Aorta (tissue), 5 donors: ENCODE measurements at places on chromosomes 7 and 10.

GRCh38 chr10:67079126-67079525, 153.3 kb downstream of the LRRTM3 start:
- no peak for DNase-seq

DNA sequence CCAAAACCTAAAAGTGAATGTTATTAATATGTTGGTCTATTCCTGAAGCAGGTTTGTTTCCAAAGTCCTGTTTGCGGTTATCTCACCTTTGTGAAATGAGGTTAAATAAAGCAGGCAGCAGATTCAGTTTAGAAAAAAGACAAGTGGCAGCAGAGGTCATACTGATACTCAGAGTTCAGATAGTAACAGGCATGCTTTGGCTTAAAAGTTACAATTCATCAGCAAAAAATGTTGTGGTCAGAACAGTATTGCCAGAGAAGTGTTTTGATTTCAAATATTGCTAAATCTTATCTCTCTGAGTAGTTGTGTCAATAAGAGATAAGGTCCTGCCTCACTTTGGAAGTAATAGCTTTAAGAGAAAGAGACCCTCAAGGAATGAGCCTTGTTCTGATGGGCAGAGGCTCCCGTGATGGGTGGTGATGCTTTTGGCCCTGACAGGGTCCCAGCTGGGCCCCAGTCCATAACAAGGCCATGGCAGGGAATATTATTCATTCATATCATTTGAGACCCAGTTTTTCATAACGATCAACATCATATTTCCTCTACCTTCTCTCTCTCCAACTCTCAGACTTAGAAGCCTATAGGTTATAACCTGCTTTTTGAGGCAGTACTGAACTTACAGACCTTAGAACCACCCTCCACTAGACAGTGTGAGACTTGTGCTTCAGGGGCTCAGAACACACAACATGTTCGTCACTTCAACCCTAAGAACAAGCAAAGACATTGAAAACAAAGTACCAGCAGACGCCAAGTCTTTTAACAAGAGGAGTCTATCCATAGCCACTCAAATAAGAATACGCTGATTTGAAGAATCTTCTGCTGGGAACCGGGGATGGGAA, 58.5 kb upstream of the AHR start:
- no peak for DNase-seq

GRCh38 chr10:8534096-8534495, 479.6 kb downstream of the GATA3 start:
- DNase-seq, result no peak

DNA sequence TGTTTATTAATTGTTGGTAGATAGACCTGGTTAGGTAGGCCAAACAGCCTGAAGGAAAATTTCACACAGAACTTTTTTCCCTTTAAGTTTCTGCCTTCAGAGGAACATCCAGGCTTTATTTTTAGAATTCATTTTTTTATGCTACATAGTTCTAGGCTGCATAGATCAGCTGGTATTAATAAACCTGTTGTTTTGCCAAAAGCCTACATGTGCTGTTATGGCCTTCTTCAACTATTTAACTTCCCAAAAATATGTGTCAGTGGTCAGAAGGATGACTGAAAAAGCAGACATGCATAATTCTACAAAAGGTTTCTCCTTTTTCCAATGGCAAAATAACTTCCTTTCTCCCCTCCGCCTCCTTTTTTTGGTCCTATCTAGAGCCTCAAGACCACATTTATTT, 303.0 kb upstream of the DKK1 start:
- DNase-seq, result no peak
